ENCODE measurements at places on chromosomes 11 and 22. TPM values are rescaled to one million over a fixed set of nuclear protein-coding genes. Genes with fewer than 3 reads are reported as not detected.

The LMO1 gene
- total RNA-seq: 0.27 TPM

The SCGB1A1 gene
- total RNA-seq: not detected

- DNase-seq: no peak
Observed at GRCh38 chr11:88313441-88313840, 24.1 kb downstream of the CTSC start.

DNA sequence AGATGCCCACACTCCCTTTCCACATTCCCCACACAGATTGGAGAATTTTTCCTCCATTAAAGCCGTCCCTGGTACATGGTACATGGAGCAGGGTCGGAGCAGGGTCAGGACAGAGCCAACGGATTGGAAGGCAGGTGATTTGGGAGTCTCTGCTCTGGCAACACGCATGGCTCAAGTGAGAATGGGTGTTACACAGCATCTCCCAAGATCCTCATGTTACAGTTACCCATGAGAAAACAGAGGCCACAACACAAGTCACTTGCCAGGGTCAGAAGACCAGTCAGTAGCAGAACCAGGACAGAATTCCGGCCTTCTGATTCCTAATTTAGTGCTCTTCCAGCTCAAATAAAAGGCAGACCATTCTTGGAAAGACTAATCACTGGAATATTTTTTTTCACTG is 7.7 kb upstream of the F2 start:
- DNase-seq: no peak

DNA sequence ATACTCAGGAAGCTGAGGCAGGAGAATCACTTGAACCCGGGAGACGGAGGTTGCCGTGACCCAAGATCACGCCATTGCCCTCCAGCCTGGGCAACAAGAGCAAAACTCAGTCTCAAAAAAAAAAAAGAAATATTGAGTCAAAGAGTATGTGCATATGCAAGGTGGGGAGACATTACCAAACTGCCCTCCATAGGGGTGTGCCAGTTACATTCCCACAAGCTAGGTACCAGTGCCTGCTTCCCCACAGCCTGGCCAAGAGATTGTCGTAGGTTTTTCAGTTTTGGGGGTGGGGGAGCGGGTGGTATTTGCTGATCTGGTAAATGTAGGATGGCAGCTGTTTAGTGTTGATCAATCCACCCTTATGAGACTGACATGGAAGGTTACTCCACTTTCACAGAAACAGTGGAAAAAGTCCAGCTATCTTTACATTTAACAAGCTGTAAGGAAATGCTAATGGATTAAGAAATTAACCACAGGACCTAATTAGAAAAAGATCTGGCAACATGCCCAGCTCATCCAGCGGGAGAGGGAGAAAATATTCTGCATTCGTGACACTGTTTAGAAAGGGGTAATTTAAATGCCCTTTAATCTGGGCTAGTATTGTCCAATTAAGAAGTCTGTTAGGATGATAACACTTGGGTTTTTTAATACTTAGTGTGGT is 89.4 kb downstream of the PACS1 start:
- no peak for DNase-seq

DNA sequence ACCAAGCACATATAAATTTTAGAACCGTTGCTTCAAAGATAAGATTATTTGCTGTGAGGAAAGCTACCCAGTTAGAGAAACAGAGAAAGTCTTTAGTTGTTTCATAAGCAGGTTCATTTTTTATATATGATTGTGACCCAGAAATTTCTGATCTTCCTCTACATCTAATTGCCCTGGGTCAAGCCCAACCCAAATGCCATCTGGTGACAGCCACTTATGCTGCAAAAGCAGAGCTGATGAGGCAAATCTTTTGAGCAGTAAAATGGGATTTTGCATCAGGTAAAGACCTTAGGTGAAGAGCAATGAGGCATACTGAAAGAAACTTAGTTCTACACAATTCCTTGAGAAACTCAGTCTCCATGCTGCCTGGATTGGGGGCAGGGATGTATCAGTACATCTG is 28.0 kb downstream of the SYT9 start:
- no peak for DNase-seq

Measured in hematopoietic multipotent progenitor cell (in vitro differentiated cells).